ENCODE measurements at places on chromosomes 16 and 17.

- DNase-seq = no peak
Observed at GRCh38 chr16:82699711-82700495, 73.1 kb downstream of the CDH13 start.

DNA sequence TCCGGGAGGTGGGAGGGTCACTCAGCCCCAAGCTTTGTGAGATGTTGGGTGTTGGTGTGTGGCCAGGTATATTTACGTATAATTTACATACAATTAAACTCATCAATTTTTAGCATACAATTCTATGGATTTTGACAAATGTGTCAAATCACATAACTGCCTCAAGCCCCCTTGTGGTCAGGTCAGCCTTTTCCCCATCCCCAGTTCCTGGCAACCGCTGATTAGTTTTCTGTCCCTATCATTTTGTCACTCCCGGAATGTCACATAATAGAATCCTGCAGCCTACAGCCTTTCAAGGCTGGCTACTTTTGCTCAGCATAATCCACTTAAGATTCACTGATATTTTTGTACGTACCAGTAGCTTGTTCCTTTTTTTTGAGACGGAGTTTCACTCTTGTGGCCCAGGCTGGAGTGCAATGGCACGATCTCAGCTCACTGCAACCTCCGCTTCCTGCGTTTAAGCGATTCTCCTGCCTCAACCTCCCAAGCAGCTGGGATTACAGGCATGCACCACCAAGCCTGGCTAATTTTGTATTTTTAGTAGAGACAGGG is 19.3 kb upstream of the RAI1 start:
- no peak for DNase-seq

- DNase-seq = peak; percentile 83
Observed at GRCh38 chr16:77289331-77289809, 90.2 kb downstream of the SYCE1L start.

GRCh38 chr16:35102780-35103403 is 1643.5 kb downstream of the TP53TG3F start:
- peak; percentile 61 for DNase-seq

DNA sequence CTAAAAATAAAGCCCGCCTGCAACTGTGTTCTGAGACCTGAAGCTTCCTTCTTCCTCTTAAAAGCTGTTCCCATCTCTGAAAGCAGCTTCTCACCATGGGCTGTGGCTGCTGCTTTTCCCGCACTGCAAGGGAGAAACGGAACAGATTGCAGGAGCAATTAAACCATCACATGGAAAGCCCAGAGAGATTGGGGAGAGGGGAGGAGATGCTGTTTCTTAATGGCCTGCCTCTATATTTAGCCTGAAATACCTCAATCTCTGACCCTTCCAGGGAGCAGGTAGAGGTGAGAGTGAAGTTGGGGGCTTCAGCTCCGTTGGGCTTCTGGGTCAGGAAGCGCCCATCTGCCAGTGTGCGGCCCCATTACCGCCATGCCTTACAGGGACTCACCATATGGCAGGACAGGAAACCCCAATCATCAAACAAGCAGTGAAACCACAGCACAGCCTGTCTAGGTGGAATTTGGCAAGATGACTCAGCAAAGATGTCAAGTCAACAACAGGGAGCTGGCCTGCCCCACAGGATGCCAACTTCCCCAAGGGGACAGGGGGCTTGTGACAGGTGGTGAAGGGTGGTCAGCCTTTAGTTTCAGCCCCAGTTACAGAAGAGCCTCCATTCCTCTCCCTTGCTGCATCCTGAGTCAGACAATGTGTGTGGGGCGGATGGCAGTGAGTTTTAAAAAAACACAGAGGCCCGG is 286.6 kb upstream of the CCL2 start:
- DNase-seq = no peak

DNA sequence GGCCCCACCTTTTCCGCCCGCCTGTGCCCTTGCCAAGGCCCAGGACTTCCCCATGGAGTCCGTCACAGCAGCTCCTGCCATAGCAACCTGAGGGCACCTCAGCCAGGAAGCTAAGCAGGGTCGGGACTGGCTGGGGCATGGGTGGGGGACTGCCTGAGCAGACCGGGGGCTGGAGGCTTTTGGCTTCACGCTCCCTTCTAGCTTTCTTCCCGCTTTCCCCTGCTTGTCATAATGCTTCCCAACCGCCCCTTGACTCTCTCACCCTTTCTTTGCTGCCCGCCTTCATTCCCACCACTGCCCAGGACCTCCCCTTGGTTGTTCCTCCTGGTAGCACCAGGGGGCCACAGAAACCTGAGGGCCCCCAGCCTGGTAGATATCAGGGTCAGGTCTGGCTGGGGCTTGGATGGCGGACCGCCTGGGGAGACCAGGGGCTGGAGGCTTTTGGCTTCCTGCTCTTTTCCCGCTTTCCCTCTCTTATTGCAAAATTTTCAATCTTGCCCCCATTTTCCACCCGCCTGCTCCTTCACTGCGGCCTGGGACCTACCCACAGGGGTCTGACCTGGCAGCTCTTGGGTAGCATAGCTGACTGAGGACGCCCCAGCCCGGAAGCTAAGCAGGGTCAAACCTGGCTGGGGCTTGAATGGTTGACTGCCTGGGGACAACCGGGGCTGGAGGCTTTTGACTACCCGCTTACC is 2287.7 kb downstream of the TP53TG3F start:
- DNase-seq = no peak

DNA sequence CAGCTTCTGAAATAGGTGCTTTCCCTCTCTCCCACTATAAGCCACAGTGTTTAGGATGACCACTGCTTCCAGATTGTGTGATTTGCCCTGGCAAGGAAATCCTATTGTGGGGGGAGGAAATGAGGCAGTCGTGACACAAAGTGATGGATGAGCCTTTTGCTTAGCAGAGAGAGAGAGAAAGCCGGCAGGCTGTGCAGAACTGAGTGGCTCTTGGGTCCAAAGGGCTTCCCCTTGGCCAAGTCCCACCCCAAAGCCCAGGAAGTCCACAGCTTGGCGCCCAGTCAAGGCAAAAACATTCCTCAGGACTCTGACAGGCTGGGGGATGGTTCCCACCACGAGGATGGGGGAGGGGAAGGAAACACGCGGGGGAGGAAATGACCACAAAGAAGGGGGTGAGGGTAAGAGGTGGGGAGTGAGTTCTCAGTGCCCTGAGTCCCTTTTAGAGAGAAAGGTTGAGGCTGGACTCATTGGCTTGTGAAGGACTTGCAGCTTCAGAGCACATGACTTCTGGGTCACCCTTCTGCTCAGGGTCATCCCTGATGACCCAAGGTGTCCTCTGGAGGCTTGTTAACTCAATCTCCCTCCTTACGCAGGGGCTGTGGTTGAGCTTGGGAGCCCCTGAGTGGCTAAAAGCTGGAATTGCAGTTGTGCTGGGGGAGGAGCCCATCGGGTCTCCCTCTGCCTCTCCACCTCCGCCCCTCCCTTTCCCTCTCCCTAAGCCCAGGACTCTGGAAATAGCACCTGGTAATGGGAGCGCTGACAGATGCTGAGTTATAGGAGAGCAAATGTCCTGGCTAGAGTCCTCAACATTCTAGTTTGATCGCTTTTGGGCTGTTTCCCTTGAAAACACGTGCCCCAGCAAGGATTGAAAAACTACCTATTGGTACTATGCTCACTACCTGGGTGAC is 10.3 kb upstream of the MSL1 start:
- peak; percentile 94 for DNase-seq

- DNase-seq = no peak
Observed at GRCh38 chr17:77321649-77322513, 181.1 kb downstream of the SEC14L1 start.

- no peak for DNase-seq
Observed at GRCh38 chr16:57667048-57667525, 1.0 kb upstream of the ADGRG3 start.

- DNase-seq = no peak
Observed at GRCh38 chr16:67943619-67944504, at the start of gene LCAT. Gene LCAT, minus strand, starts transcription at chr16:67944120. Its CDS starts 19 bp downstream, at chr16:67944101.

GRCh38 chr17:4573669-4574068 is 10.7 kb upstream of the SMTNL2 start:
- no peak for DNase-seq

DNA sequence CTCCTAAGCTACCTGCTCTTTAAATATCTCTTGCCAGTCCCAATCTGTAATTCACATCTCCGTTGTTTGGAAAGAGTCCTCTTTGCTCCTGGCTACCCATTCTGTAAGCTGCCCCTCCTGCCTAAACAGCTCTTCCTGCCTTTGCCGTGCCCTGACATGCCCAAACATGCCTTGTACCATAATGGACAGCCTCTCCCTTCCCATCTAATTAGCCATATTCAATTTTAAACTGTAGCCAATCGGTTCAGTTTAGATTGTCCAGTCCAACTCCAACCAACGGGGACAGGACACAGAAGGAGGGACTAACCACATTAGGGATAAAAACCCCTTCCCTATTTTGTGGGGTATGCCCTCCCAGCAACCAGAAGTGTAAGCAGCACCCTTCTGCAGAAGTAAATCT is 30.6 kb upstream of the CLEC3A start:
- no peak for DNase-seq

GRCh38 chr17:6497496-6498221 is 53.4 kb downstream of the PIMREG start:
- no peak for DNase-seq

DNA sequence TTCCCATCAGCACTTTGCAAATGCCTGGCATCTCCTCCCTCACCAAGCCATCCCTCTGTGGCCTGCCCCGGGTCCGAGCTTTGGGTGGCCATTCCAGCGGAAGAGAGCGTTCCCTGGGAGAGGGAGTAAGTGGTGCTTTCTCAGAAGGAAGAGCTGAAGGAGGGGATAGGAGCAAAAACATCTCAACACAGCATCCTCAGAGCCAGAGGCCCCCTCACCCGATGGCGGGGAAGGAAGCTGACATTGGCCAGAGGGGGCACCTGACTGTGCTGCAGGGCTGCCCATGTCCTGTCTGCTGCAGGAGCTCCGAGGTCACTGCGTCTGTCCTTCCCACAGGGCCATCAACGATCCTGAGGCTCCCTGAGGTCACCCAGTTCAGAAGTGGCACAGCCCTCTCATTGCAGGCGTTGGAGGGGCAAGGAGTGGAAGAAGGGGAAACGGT is 427 bp upstream of the TLCD3B start:
- DNase-seq = no peak

GRCh38 chr17:28497931-28498330 is 8.2 kb upstream of the FOXN1 start:
- DNase-seq = no peak

DNA sequence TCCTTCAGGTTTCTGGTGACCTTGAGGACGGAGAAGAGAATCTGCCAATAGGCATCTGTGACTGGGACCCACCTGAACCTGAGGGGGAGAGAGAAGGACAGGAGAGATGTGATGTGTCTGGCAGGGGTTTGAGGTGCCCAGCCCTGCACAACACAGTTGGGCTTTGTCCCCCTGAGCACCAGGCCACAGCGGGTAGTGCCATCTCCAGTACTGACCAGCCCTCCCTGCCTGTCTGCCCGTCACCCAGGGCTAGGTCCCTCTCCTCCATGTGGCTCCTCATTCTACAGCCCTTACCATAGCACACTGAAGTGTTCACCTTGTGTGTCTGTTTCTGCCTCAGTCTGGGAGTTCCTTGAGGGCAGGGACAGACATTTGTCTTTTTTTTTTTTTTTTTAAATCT is 30.8 kb downstream of the NLRP1 start:
- DNase-seq = no peak

GRCh38 chr17:36858119-36859002 is 78.9 kb upstream of the LHX1 start:
- DNase-seq = no peak

DNA sequence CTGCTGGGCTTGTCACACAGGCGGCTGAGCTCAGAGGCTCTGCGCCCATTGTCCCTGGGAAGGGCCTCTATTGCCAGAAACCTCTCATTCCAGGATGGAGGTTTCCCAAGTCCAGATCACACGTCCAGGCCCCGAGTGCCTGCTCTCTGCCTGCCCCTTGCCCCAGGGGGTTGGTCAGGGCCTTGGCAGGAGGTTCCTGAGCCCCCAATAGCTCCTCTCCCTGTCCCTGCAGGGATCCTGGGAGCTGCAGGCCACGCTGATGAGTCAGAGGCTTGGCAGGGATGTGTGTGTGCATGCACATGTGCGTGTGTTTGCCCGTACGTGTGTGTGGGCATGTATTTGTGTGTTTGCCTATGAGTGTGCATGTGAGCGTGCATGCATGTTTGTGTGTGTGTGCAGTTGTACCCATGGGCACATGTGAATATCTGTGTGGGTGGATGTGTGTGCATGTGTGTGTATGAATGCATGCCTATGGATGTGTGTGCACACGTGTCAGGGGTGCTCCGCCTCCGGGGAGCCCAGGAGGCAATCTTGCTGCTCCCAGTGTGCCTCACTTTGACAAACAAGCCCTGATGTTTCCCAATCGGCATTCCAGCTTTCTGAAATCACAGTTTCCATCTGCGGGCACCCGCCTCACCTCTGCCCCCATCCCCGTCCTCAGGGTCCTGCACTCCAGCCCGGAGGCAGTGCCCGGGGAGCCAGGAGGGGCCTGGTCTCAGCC is 98.4 kb upstream of the GSE1 start:
- peak; percentile 82 for DNase-seq

GRCh38 chr17:81960130-81960958 is 643 bp downstream of the NOTUM start:
- no peak for DNase-seq

DNA sequence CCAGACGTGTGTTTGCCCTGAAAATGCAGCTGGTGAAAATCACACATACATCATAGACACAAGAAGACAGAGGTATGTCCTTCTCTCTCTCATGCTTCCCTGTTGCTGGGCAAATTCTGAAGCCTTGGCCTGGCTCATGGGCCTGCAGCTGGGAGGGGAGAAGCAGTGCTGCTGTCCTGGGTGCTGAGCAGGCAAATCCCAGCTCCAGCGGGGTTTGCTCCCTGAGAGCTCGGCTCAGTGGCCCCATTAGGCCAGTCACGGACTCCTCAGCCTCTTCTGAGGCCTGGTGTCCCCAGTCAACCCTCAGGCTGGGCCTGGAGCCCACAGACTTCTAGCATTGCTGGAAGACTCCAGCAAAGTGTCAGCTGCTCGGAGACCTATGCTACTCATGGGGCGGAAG is 11.7 kb downstream of the RHBDL3 start:
- no peak for DNase-seq

GRCh38 chr17:27690882-27691281 is 59.9 kb downstream of the LGALS9 start:
- DNase-seq = no peak

DNA sequence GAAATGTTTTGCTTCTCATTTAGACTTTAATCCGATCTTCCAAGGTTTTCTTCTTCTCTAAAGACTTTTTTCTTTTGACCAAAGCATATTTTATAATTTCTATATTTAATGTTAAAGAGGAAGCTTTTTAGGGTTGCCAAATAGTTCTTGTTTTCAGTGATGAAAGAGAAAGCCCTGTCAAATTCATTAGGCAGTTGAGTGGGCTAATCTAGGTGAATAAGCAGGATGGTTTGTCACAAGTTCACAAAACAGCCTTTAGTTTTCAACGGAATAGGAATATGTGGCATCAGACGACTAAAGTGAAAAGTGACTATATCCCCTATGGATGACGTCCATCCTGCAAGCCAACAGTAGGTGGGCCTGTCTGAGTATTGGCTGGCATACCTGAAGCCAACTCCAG is 118.8 kb downstream of the NLK start:
- DNase-seq = no peak

GRCh38 chr17:63503341-63503705 is 19.8 kb upstream of the KCNH6 start:
- no peak for DNase-seq

Data from ACHN (cell line).